GM18507 (cell line): ENCODE measurements at places on chromosomes 12 and 14.

DNA sequence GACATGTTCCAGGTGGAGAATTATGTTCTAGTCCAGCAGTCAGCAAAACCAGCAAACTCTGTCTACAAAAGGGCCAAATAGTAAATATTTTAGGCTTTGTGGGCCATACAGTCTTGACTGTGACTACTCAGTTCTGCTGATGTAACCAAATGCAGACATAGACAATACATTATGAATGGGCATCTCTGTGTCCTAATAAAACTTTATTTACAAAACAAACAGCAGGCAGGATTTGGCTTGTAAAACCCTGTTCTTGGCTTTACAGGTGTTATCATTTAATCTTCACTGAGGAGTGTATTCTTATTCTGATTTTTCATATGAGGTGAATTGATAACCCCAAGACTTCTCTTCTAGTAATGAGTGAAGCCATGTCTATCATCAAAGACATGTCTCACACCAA is 278.6 kb downstream of the DUSP6 start:
- DNase-seq, result no peak

DNA sequence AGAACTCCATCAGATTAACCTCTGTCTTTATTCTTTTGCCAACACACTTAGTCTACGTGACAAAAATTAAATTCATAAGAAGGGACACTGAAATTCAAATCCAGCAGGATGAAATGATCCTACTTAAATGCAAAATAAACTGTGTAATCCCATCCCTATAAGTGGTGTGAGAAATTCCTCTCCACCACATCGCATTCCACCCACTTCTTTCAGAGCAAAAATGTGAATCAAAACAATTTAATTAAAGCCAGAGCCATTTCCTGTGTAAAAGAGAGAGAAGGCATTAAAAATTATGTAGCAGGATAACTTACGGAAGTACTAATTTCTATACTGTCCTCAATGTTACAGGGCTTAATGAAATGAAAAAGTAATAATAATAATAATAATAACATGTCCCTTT is 844.3 kb downstream of the GALC start:
- no peak for DNase-seq

DNA sequence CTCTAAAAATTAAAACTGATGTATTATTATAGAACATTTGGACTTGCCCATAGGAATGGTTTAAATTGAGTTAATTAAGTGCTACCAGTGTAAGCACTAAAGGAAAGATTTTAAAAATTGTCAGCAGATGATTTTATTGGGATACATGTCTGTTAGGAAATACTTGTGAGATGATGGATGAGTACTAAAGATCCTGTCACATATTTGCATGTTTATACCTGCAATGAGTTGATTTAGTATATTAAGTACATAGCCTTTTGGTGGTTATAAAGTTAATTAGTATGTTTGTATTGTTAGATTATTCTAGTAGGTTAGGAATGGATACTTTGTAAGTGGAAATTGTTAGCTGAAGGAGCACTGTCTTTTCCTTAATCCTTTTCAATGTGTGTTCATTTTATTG is 67.2 kb downstream of the CCDC91 start:
- no peak for DNase-seq

GRCh38 chr12:98678236-98678945 is 33.3 kb downstream of the APAF1 start:
- DNase-seq, result no peak

- no peak for DNase-seq
Measured at GRCh38 chr12:50614167-50614759, 109.5 kb downstream of the DIP2B start.

- no peak for DNase-seq
Measured at GRCh38 chr12:78328524-78328923, 497.8 kb downstream of the NAV3 start.

DNA sequence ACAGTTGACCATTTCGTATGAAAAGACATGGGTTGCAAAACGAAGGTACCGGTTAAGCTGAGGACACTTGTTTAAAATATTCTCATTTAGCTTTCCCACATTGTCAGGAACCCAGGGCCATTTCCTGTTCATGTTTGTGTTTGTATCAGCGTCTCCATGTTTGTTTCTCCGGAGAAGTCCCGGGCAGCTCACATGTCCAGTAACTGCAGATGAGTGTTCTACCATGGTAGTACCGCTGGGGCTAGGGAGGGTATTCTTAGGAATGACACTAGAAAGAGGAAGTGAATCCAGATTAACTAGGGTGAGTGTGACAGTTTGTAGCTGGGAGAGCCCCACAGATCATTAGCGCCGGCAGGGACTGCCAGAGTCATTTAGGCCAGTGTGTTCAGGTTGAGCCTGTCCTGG is 50.0 kb upstream of the EVL start:
- peak; percentile 22 for DNase-seq

DNA sequence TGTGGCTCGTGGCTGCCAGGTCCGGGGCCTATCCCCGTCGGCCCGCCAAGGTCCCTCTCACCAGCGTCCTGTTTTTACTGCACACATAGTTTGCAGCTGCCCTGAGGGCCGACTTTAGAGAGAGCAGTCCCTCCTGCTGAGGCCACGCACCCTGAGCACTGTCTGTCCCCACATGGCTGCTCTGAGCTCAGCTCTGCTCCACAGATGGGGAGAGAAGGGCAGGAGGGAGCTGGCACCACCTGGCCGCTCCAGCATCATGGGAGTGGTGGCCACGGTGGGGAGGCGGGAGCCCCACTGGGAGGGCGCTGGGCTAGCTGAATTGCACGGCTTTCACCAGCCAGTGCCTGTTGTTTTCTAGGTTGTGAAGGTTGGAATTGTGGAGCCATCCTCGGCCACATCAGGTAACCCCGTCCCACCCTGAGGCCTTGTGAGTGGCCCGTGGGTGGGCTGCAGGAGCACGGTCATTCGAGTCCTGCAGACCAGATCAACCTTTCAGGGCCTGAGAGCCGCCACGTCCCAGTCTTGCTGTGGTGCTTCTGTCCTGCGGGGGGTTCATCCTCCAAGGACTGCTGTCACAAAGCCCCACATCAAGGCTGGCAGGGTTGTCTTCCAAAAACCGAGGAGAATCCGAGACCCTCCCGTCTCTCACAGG is 7.4 kb upstream of the TEX22 start:
- DNase-seq, result no peak

DNA sequence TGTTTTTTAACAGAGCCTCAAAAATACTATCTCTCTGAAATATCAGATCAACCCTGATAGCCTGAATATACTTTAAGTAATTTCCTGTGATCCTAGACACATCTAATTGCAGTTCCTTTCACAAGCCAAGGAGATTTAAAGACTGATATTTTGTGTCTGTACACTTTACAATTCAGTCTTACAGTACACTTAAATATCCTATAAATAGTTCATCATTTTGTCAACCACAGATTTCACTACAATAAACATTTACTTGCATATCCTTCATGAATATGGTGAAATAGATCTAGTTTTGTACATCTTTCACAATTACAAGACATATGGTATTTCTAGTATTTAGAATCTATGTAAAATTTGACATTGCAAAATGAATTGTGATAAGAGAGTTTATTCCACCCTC is 161.0 kb downstream of the PAX9 start:
- DNase-seq, result no peak

GRCh38 chr12:22797701-22798100 is 172.7 kb downstream of the ETNK1 start:
- no peak for DNase-seq

- no peak for DNase-seq
Measured at GRCh38 chr14:70726651-70727375, 82.5 kb downstream of the MAP3K9 start.

GRCh38 chr12:11688831-11689230 is 39.4 kb downstream of the ETV6 start:
- DNase-seq, result no peak

GRCh38 chr14:29900609-29901350 is 26.9 kb downstream of the PRKD1 start:
- no peak for DNase-seq

DNA sequence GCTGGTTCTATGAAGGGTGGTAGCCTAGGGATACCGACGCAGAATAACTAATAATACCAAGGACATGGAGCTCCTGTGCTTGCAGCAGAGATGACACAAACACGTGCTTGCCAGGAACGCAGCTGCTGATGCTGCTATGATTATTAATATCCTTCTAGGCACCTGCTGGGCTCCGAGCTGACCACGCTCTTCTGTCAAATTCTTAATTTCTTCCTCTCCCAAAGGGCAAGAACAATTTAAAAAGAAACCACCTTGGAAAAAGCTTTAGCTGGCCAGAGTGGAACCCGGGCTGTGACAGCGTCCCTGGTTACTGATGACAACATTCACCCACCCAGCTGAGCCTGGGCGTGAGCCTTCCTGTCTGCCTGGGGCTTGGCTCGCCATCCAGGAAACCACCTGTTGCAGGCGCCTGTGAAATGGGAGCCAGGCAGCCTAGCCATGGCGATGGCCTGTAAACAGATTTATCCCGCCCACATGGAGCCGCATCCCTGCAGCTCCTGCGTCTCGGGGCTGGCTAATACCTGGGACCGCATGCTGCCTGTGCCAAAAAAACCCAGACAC is 28.8 kb downstream of the CLMN start:
- DNase-seq, result no peak

DNA sequence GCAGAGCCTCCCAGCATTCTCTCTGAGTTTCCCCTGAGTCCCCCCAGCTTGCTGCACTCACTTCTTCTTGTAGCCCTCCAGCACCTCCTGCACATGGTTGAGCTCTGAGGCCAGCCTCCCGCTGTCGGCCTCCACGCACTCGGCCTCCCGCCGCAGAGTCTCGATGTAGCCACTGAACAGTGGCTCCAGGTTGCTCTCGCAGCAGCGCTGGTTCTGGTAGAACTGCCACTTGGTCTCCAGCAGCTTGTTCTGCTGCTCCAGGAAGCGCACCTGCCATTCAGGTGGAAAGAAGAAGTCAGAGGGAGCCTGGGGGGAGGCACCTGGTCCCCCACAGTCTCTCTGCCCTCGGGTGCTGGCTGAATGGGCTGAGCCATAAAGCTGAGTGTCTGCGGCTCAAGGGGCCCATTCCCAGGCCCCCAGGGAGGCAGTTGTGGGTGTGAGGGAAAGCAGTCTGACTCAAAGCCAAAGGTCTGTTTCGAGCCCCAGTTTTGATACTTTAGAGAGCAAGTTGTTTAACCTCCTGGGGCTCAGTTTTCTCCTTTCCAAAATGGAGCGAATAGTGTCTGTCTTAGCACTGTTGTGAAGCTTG is 2.3 kb downstream of the KRT85 start:
- no peak for DNase-seq

DNA sequence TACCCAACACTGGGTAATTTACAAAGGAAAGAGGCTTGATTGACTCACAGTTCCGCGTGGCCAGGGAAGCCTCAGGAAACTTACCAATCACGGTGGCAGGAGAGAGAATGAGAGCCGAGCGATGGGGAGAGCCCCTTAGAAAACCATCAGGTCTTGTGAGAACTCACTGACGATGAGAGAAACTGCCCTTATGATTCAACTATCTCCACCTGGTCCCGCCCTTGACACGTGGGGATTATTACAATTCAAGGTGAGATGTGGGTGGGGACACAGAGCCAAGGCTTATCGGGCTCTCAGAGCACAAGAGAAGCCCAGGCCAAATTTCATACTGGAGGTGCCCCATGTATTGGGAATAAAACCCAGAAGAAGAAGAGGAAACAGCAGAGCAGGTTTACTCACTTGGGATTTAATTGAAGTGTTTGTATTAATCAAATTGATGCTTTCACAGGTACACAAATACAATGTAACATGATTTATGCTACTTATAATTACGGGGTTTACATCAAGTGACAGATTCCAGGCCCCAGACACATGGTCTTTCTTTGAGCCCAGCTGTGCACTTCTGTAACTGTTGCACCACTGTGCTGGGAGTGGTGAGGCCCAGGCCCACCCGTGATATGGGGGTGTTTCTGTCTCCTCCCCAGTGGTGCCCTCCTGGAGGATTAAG is 8.2 kb upstream of the CCDC85C start:
- DNase-seq, result no peak

GRCh38 chr14:51333901-51334521 is 94.0 kb downstream of the TMX1 start:
- no peak for DNase-seq

DNA sequence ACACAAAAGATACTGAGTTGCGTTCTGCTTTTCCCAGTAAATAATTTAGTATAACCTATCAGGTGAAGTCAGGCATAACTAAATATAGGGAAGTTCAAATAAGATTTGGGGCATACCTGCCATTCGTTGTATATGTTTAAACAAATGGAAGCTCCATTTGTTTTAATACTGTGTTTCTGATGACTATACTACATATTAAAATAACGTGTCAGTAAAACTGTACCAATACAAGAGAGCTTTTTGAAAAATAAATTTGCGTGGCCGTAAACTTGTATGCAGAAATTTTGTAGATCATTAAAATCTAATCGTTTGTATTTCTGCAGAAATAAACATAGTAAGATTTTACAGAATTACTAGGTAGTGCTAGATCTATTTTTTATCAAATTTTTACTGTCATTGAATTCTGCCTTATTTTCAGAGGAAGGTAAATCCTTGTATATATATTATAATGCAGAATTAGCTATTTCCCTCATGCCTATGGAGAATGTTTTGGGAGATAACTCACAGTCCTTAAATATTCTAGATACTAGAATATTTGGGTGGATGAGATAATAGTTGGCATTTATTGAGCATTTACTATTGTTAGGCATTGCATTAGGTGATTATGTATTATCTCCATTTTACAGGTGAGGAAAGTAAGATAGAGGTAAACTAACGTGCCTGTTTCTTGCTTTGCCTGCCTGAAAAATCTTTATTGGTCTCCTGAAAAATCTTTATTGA is 1.5 kb downstream of the SCFD1 start:
- DNase-seq, result no peak

GRCh38 chr12:122979908-122980182 is 636 bp upstream of the ARL6IP4 start:
- no peak for DNase-seq

DNA sequence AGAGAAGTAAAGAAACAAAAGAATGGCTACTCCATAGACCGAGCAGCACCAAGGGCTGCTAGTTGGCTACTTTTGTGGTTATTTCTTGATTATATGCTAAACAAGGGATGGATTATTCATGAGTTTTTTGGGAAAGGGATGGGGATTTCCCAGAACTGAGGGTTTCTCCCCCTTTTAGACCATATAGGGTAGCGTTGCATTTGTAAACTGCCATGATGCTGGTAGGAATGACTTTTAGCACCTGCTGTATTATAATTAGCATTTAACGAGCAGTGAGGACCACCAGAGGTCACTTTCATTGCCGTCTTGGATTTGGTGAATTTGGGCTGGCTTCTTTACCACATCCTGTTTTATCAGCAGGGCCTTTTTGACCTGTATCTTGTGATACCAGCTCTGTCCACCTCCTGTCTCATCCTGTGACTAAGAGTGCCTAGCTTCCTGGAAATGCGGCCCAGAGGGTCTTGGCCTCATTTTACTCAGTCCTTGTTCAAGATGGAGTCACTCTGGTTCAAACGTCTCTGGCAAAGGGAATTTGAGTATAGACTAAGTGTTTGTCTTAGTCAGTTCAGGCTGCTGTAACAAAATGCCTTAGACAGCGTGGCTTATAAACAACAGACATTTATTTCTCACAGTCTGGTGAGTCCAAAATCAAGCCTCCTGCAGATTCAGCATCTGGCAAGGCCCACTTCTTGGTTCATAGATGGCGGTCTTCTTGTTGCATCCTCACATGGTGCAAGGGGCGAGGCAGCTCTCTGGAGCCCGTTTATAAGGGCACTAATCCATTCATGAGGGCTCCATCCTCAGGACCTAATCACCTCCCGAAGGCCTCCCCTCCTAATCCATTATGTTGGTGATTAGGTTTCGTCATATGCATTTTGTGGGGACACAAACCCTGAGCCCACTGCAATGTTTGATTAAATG is 348.3 kb upstream of the SFSWAP start:
- no peak for DNase-seq

GRCh38 chr14:68723808-68724268 is 69.0 kb downstream of the ZFP36L1 start:
- DNase-seq, result no peak
